H1 (cell line): ENCODE measurements at places on chromosomes 4 and X. TPM values are rescaled to one million over a fixed set of nuclear protein-coding genes. Genes with fewer than 3 reads are reported as not detected.

DNA sequence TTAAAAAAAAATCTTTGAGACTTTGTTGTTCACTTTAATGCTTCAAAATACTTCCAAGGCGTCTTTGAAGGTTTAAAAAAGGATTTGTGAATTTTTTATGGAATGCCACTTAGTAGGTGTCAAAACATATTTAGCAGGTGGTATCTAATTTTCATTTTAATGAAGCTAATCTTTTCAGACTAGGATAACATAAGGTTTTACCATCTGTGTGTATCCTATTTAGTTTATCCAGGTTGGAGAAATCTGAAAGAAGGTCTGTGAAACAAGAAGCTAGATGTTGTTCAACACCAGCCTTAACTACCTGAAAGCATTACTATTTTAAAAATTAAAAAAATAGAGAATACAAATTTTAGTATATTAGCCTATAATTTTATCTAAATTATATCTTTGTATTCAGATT lies 193.4 kb downstream of the GRID2 start:
- H3K4me1 ChIP-seq: peaks cover 16% of the 10 kb centered on the region
- no peak for DNase-seq
- H3K4me3 ChIP-seq: no peak overlapping the region
- no peak overlapping the region for H3K27ac ChIP-seq
- no peaks in the 10 kb centered on the region for H3K36me3 ChIP-seq

DNA sequence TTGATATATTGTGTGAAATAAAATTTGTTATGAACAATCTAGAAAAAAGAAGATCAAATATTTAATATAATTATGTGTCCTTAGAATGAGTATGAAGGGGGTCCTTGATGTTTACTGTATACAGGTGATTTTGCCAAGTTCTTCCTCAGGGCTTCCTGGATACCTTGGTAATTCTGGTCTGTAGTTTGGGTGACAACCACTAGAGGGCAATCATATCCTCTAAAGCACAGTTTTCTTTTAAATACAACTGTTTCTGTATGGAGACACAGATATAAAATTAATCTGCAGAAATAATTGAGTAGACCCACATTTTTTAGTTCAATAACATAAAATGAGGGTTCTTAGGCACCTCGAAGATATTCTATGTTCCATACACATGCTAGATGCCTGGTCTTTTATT lies 157.7 kb downstream of the SPANXN1 start:
- DNase-seq: no peak
- H3K27me3 ChIP-seq: no peaks in the 10 kb centered on the region
- no peaks in the 10 kb centered on the region for H3K4me1 ChIP-seq
- H3K27ac ChIP-seq: no peak overlapping the region
- no peaks in the 10 kb centered on the region for H3K36me3 ChIP-seq

GRCh38 chrX:120549483-120550452 lies 11.0 kb downstream of the CUL4B start:
- H3K27me3 ChIP-seq: no peaks in the 10 kb centered on the region
- H3K36me3 ChIP-seq: no peaks in the 10 kb centered on the region
- H3K4me1 ChIP-seq: no peaks in the 10 kb centered on the region
- DNase-seq: no peak
- H3K4me3 ChIP-seq: no peak overlapping the region

GRCh38 chr4:3040452-3041191 lies 33.7 kb downstream of the HTT-AS start:
- no peak overlapping the region for H3K4me3 ChIP-seq
- no peak overlapping the region for H3K27ac ChIP-seq
- no peaks in the 10 kb centered on the region for H3K36me3 ChIP-seq

- H3K27ac ChIP-seq: no peak overlapping the region
- H3K4me3 ChIP-seq: no peak overlapping the region
- no peaks in the 10 kb centered on the region for H3K4me1 ChIP-seq
- H3K27me3 ChIP-seq: no peaks in the 10 kb centered on the region
- H3K36me3 ChIP-seq: no peaks in the 10 kb centered on the region
- no peak for DNase-seq
Measured at GRCh38 chr4:104015680-104016079, 295.9 kb upstream of the TACR3 start.

DNA sequence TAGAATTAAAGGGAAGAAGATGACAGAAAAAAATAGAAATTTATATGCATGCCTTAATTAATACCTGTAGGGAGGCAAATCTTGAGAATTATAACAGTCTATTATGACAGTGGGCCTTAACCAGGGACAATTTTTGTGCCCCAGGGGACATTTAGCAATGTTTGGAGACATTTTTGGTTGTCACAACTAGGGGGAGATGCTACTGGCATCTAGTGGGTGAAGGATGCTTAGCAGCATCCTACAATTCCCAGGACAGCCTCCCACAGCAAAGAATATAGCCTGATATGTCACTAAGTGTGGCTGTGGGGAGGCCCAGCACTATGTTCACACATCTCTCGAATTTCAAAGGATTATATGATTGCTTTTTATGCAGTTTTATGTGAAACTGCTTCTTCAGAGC lies 10.5 kb downstream of the GPR82 start:
- no peak overlapping the region for H3K4me3 ChIP-seq
- no peak overlapping the region for H3K27ac ChIP-seq
- H3K36me3 ChIP-seq: no peaks in the 10 kb centered on the region
- peaks cover 2% of the 10 kb centered on the region; the same call in 1 of the 2 replicates for H3K4me1 ChIP-seq
- DNase-seq: no peak

DNA sequence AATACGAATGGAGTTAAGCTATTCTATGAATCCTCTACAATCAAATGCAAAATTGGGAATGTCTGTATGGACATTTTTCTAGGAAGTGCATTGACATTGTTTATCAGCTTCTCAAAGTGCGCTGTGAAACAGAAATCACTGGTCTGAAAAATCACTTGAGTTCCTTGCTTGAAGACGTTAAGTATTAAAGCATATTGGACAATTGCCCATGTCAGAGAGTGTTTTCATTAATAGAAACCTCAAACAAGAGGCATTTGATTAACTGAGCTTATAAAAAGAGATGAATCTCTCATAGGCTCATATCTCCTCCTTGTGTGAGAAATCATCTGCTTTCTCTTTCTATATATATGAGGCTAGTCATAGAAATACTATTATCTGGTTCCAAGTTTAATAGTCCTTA lies 692.1 kb upstream of the POU3F4 start:
- DNase-seq: no peak
- H3K4me3 ChIP-seq: no peak overlapping the region
- no peak overlapping the region for H3K27ac ChIP-seq
- H3K36me3 ChIP-seq: no peaks in the 10 kb centered on the region
- no peaks in the 10 kb centered on the region for H3K4me1 ChIP-seq

DNA sequence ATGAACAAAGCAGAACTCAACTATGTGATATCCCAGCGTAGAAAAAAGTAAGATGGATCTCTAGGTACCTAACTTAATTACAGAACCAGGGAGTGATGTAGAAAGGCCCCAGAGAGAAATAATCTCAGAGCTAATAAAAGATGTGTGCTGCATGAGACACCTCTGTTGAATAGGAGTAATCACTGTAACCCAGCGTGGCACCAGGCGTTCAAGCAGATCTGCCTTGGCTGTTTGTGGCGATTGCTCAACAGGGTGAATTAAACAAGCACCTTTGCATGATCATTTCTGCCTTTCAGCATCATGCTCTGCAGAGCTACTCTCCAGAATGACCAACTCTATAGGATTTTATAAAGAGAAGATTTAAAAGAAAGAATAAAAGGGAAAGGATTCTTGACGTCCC lies 81.7 kb upstream of the KCNIP4 start:
- DNase-seq: no peak
- no peaks in the 10 kb centered on the region for H3K27me3 ChIP-seq
- no peak overlapping the region for H3K4me3 ChIP-seq
- no peak overlapping the region for H3K27ac ChIP-seq
- H3K4me1 ChIP-seq: peaks cover 2% of the 10 kb centered on the region
- H3K36me3 ChIP-seq: no peaks in the 10 kb centered on the region

Gene SYTL4
- total RNA-seq: 0.11 and 0.19 TPM in 2 replicates

Gene SPIN2B
- 12.2 and 12.8 TPM in 2 replicates for total RNA-seq

Gene FABP2
- not detected in 2 replicates for total RNA-seq
